ENCODE measurements at places on chromosomes 2 and 18.

DNA sequence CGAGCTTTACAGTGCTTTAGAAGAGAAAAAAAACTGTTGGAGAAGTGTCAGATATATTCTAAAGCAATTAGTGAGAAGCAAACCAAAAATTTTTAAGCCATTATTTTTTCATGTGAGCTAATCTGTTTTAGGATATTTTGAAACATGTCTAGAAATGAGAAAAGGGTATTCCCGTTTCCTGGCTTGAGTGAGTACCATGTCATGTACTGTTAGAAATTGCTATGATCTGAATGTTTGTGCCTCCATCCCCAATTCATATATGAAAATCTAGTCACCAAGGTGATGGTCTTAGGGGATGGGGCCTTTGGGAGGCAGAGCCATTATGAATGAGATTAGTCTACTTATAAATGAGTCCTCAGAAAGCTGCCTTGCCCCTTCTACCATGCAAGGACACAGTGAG lies 493.3 kb upstream of the GCFC2 start:
- DNase-seq = no peak

GRCh38 chr2:26598336-26598995 lies 42.7 kb downstream of the CIB4 start:
- no peak for DNase-seq

DNA sequence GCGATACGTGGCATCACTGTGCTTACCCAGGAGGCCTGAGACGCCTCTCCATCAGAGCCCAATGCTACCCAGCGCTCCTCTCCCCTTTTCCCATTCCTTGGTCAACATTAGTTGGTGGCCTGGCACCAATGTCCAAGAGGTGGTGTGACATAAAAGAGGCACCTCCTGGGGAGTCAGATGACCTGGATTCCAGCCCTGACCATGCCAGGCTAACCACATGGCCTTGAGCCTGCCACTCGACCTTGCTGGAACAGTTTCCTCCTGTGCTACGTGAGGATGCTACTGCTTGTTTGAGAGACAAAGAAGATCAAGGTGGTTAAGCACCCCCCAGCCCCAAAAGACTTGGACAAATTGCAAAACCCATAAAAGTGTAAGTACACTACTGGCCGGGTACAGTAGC lies 76.6 kb downstream of the INPP4A start:
- DNase-seq = no peak

- DNase-seq = peak; percentile 44
These were observed 96.3 kb upstream of the RASGRP3 start for GRCh38 chr2:33380001-33380609.

DNA sequence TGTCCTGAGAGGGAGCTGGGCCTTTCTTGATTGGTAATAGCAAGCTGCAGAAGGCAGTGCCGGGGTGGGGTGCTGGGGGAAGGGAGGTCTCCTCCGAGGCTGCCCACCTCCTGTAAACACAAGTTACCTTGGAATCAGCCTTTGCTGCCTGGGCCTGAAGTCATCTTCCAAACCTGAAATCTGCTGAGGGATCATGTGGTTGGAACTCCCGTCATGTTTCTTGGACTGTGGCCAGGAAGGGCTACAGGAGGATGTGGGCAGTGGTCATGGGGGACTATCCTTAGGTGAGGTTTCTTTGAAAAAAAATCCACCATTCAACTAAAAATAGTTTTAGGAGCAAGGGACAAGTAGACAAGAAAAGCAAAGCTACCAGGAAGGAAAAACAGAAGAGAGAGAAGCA lies 74.2 kb downstream of the CDK15 start:
- DNase-seq = peak; percentile 16

GRCh38 chr2:15492773-15493325 lies 68.3 kb downstream of the NBAS start:
- DNase-seq = no peak

GRCh38 chr2:20989404-20989803 lies 54.5 kb downstream of the APOB start:
- no peak for DNase-seq

GRCh38 chr2:217614096-217614495 lies 388.7 kb downstream of the TNS1 start:
- DNase-seq = no peak

GRCh38 chr2:180478883-180479282 lies 471.8 kb upstream of the CWC22 start:
- DNase-seq = no peak

GRCh38 chr18:10424585-10425307 lies 29.7 kb upstream of the APCDD1 start:
- DNase-seq = no peak

GRCh38 chr2:133342286-133343017 lies 225.8 kb downstream of the NCKAP5 start:
- DNase-seq = no peak

GRCh38 chr2:170827841-170828532 lies 11.3 kb downstream of the GAD1 start:
- no peak for DNase-seq

DNA sequence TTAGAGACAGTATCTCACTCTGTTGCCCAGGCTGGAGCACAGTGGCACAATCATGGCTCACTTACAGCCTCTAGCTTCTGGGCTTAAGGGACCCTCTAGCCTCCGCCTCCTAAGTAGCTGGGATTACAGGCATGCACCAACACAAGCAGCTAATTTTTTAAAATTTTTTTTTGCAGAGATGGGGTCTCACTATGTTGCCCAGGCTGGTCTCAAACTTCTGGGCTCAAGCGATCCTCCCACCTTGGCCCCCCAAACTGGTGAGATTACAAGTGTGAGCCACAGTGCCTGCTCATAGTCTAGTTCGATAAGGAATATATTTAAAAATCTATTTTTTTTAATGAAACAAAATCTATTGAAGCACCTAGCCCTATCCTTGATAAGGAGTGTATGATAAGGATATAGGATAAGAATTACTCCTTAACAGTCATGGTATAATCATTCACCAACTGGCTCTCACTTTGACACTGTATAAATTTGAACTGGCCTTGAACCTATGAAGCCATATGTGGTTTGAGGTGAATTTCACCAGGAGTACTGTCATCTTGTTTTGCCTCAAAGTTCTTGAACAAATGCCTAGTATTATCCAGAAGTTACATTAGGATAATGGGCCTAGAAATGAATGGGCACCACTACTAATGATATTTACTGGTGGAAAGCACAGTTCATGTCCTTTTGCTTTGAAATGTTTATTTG lies 71.1 kb downstream of the EXOC6B start:
- no peak for DNase-seq

- DNase-seq = no peak
These were observed 261.7 kb upstream of the SLC14A2 start for GRCh38 chr18:45353530-45353929.

DNA sequence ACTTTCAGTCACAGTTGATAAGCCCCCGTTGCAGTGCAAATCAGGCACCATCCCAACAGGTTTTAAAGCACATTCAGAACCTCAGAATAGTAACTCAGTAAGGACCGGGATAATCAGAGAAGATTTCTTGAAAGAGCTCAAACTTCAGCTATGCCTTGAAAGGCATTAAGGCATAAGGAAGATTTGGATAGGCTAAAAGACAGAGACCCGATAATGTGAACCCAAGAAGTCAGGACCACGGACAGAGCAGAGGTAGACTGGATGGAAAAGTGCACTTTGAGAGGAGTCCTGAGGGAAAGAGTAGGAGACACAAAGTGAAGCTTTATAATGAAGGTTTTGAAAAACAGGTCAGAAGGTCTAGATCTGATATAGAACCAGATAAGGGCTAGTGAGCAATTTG lies 36.9 kb upstream of the KLF7 start:
- peak; percentile 8 for DNase-seq

DNA sequence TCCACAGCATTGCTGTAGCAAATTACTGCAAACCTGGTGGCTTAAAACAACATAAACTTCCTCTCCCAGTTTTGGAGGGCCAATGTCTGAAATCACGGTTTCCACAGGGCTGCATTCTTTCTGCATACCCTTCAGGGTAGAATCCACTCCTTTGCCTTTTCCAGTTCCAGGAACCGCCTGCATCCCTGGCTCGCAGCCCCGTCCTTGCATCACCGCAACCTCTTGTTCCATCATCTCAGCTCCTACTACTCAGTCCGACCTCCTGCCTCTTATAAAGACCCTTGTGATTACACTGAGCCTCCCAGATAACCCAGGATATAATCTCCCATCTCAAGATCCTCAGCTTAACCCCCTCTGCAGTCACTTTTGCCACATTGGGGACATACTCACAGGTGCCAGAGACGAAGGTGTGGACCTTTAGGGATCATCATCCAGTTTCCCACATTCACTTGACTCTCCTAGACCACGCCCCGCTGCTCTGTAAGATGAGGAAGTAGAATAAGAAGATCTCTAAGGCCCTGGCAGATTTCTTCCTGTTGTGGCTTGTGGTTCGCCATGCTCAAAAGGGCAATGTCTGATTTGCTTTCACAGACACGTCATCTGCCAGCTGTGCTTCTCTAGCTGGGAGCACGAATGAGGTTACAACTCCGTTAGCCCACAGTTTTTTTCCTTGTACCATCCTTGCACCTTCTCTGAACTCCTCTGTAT lies 103.6 kb upstream of the AGAP1 start:
- DNase-seq = no peak

GRCh38 chr2:39734445-39734844 lies 44.6 kb downstream of the THUMPD2 start:
- no peak for DNase-seq

DNA sequence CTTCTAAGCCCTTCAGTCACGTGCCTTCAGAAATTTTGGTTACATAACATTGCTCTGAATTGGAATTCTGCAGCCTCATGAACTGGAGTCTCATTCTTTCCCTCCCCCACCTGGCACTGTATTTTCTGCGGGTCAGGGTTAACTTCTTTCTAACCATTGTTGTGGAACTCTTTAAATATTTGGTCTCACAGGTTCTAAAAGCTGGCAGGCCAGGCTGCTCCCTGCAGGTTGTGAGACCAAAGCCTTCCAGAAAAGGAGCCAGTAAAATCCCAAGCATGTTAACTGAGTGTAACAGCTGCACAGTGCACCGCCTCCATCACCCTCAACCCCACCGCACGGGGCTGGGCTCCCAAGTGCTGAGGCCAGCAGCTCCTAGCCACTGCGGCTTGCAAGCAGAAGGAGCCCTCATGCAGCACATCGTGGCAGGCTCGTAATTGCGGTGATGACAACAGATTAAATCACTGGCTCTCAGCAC lies 174.1 kb upstream of the ALPP start:
- DNase-seq = no peak

GRCh38 chr2:43484323-43484930 lies 111.4 kb downstream of the THADA start:
- DNase-seq = peak; percentile 88

- DNase-seq = no peak
These were observed 340.4 kb upstream of the MMADHC start for GRCh38 chr2:149928011-149928410.

- no peak for DNase-seq
These were observed 25.2 kb downstream of the NUP35 start for GRCh38 chr2:183149489-183149888.

DNA sequence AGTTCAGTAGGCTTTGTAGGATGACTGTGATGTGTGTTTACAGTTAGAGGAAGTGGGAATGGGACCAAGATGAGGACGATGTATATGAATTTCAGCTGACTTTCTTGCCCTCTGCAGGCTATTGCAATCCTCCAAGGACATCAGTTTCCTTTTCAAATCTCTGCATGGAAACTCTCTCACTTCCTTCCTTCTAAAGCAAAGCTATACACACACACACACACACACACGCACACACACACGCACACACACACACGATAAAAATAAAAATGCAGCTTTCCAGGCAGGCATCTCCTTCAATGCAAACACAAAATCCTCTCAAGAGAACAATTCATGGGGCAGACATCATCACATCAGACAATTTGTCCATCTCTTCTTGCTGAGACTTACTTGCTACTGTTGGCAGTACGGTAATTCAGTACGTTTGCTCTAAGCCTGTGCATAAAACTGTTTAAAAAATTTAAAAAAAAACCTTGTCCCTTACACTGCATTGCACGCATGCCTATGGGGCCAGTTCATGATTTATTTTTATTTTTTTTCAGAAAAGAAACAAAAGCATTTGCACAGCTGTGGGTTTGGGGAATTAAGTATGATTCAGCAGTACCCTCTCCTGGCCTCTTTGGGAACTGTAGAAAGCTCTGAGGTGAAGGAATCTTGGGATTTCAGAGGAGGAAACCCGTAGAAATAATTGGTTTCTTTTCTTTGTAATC lies 27.1 kb upstream of the ICOS start:
- DNase-seq = no peak

GRCh38 chr18:1246827-1247226 lies 342.2 kb downstream of the ADCYAP1 start:
- no peak for DNase-seq

DNA sequence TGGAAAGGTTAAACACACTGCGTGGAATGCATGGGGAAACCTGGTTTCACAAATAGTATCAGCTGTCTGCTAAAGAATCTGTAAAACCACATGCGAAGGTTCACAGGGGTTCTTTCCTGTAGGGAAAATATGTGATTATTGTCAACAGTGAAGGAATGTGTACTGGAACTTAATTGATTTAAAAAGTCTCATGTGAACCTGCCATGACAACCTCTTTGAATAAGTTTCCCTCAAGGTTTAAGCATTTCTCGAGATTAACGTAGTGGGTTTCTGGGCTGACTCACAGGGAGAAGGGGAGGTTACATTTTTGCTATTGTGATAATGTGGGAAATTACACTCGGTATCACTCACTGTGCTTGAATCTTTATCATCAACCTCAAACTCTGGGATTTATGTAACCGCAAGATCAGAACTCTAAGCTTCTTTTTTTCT lies 28.2 kb upstream of the IL1R1 start:
- DNase-seq = no peak

GRCh38 chr18:28313602-28314001 lies 136.7 kb upstream of the CDH2 start:
- DNase-seq = no peak

GRCh38 chr2:191933307-191934105 lies 86.6 kb upstream of the CAVIN2 start:
- DNase-seq = no peak

GRCh38 chr18:74113711-74114110 lies 33.9 kb downstream of the FBXO15 start:
- DNase-seq = no peak

- DNase-seq = no peak
These were observed 68.4 kb downstream of the PID1 start for GRCh38 chr2:229202646-229203045.

GRCh38 chr2:164764996-164765395 lies 76.6 kb downstream of the COBLL1 start:
- DNase-seq = no peak

GRCh38 chr2:151476287-151476686 lies 66.6 kb downstream of the RIF1 start:
- DNase-seq = no peak

DNA sequence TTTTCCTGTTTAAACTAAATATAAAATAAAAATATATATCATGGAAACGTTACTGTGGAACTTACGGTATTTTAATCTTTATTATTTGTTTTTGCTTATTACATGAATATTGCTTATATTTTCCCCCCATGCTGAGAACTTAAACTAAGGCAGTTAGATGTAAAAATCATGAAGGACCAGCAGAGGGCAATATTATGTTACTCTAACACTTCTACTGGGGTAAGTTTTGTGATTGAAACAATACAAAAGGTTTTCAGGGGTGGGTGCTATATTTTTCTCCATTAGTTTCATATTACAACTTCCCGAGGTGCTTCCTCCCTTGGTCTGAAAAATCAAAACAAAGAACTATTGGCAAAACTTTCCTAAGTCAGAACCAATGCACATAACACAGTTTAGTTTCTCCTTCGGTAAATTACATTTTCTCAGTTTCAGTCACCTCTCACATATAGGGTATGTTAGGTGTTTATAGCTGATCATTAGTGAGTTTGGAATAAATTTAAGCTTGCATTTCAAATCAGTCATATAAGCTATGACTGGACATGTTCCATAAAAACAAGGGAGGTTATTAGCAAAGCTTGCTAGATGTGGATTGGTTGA lies 54.8 kb downstream of the ZNF407 start:
- peak; percentile 63 for DNase-seq

- DNase-seq = no peak
These were observed 28.0 kb downstream of the CROCC2 start for GRCh38 chr2:240933966-240934700.

All from erythroblast (primary cell).